ENCODE measurements at places on chromosomes 7 and 10.

DNA sequence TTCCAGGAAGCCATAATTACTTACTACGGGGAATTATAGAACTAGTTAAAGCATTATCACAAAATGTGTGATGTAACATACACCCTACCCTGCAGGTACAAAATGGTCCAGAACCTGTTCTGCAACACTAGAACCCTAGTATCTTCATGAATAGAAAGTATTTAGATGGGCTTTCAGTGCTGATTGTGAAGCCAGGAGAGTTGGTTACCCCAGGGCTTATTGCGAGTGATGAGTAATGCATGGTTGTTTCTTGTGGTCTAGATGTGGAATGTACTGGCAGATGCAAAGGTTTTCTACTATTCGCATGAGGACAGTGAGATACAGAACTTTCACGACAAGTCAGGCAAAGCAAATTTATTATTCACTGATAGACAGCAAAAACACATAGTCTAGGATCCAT lies 33.6 kb upstream of the AGR3 start:
- H3K27ac ChIP-seq = peak overlapping the region; percentile 27
- no peaks in the 10 kb centered on the region for H3K27me3 ChIP-seq
- H3K36me3 ChIP-seq = no peaks in the 10 kb centered on the region
- DNase-seq = no peak
- H3K4me1 ChIP-seq = 0 out of 2 replicates have a peak, but pooled peaks cover 4% of the 10 kb centered on the region

- DNase-seq = no peak
- H3K36me3 ChIP-seq = no peaks in the 10 kb centered on the region
- no peak overlapping the region for H3K4me3 ChIP-seq
- H3K27ac ChIP-seq = no peak overlapping the region
- peaks cover 4% of the 10 kb centered on the region for H3K27me3 ChIP-seq
- no peaks in the 10 kb centered on the region for H3K4me1 ChIP-seq
These were observed 488.5 kb downstream of the DNAJB6 start for GRCh38 chr7:157825325-157825724.

DNA sequence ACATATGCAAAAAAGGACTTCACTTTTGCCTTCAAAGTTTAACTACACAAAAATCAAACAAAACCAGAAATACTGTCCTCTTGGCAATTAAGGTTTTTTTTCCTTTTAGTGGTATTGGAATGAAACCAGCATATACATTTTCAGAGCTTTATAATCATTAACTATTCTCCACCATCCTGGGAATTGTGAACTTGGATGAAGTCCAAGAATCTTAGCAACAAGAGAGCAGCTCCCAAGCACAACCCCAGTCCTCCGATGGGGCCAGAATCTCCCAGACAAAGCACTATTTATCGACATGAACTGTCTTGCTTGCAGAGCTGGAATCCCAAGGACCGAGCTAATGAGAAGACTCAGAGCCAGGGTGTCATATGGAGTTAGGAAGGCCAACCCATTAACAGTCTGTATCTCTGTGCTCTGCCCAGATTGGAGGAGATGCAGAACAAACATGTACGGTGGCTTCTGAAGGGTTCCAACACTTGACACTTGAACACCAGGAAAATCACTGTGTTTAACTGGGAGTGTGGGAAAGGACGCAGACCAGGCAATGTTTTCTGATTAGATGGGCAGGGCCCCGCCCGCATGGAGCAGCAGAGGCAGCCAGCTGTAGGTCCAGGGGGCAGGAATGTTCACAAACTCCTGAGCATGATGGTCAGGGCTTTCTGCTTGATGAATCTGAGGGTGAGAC lies 35.5 kb downstream of the PPP1R3C start:
- no peaks in the 10 kb centered on the region for H3K36me3 ChIP-seq
- no peak for DNase-seq
- H3K27me3 ChIP-seq = no peaks in the 10 kb centered on the region
- no peak overlapping the region for H3K27ac ChIP-seq

DNA sequence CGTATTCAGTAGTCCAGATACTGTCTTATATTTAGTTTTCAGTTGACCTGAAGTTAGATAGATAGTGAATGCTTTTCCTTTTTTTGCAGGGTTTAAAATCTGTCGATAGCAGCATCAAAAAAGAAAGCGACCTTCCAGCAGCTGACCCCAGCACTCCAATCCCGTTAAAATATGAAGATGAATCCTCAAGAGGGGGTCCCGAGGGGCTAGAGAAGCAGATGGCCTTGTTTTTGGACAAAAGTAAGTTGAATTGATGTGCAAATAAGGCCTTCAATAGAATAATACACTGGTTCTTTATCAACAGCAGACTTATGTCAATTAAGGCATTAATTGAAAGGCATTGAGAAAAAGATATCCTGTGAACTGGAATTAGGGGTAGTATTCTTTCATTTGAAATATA lies 18.7 kb downstream of the EDRF1 start:
- DNase-seq = no peak
- no peaks in the 10 kb centered on the region for H3K4me1 ChIP-seq
- no peaks in the 10 kb centered on the region for H3K27me3 ChIP-seq
- peaks cover 82% of the 10 kb centered on the region for H3K36me3 ChIP-seq
- H3K27ac ChIP-seq = no peak overlapping the region
- H3K4me3 ChIP-seq = no peak overlapping the region

All from Panc1 (cell line).